Kidney glomerular epithelial cell (primary cell): ENCODE measurements at places on chromosomes 13 and 19.

GRCh38 chr19:2239771-2240770 lies 3.4 kb downstream of the SF3A2 start:
- DNase-seq, result no peak

DNA sequence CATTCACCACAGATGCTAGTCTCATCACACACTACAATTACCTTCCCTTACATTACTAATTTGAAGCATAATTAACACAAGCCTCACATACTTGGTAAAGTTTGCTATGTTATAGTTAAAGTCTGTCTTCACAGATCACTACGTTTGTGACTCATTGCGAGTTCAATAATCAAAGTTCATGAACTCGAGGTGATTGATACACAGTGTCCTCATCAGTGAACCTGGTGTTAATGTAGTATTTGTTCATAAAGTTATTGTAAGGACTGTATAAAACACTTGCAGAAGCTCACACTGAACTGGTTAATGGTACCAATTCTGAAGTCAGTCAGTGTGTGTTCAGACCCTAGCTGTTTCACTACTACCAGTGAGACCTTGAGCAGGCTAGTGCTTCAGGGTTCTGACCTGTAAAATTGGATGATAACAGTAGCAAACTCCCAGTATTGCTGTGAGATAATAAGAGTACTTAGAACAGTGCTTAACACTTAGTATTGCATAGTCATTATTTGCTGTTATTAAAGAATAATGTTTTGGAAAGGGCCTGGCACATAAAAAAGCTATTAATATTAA lies 313.3 kb downstream of the LIG4 start:
- no peak for DNase-seq

- peak; percentile 93 for DNase-seq
These were observed 107.2 kb downstream of the CACNA1A start for GRCh38 chr19:13398780-13399726.

GRCh38 chr19:22052644-22053013 lies 345 bp downstream of the ZNF257 start:
- no peak for DNase-seq

GRCh38 chr19:14474827-14475226 lies 327 bp downstream of the PTGER1 start:
- DNase-seq, result no peak

GRCh38 chr13:74077792-74078191 lies 56.4 kb downstream of the KLF12 start:
- DNase-seq, result no peak

GRCh38 chr13:23021906-23022305 lies 158.9 kb upstream of the SGCG start:
- no peak for DNase-seq

DNA sequence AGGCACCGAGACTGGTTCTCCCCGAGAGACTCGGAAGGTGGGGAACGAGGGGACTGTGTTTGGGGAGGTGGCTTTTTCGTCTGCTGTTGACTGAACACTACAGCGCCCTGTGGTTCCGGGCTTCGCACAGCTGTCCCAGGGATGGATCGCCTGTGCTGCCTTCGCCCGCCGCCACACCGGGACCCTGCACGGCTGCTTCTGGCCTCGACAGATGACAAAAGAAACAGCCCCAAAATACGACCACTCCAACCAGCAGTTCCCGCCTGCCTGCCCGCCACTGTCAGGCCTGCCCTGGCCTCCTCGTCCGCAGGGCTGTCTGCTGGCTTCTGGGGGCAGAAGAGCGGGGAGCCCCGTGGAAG lies 13.3 kb upstream of the GNA15 start:
- DNase-seq, result no peak

GRCh38 chr13:91086936-91087716 lies 260.4 kb upstream of the MIR17HG start:
- no peak for DNase-seq

- peak; percentile 41 for DNase-seq
These were observed 73.9 kb upstream of the GPR183 start for GRCh38 chr13:99380921-99381645.

GRCh38 chr19:55308281-55308680 lies 16.9 kb downstream of the TMEM150B start:
- DNase-seq, result no peak

GRCh38 chr19:19403373-19403901 lies 2.0 kb upstream of the GATAD2A start:
- peak; percentile 18 for DNase-seq

- no peak for DNase-seq
These were observed 47.8 kb downstream of the COL4A2 start for GRCh38 chr13:110354715-110355473.

GRCh38 chr19:3683405-3684053 lies 16.7 kb downstream of the PIP5K1C start:
- DNase-seq, result peak; percentile 80

GRCh38 chr13:36193151-36193855 lies 21.1 kb downstream of the SOHLH2 start:
- DNase-seq, result peak; percentile 34

GRCh38 chr19:44817725-44818465 lies 9.0 kb downstream of the BCAM start:
- DNase-seq, result no peak

DNA sequence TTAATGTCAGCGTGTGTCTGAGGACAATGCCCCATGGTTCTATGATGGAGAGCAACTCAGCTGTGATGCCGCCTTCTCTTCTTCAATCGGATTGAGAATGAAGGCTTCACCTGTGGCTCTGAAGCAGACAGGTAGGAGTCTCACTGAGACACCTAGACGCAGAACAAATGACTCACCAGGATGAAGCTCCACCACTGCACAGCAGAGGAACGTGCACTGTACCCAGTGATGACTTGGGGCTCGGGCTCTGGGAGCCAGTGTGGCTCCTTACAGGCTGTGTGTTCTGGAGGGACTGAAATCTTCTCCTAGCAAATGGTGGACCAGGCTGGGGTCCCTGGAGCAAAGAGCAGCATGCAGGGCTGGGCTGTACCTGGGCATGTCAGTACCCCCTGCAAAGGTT lies 44.0 kb downstream of the CCDC70 start:
- DNase-seq, result no peak

DNA sequence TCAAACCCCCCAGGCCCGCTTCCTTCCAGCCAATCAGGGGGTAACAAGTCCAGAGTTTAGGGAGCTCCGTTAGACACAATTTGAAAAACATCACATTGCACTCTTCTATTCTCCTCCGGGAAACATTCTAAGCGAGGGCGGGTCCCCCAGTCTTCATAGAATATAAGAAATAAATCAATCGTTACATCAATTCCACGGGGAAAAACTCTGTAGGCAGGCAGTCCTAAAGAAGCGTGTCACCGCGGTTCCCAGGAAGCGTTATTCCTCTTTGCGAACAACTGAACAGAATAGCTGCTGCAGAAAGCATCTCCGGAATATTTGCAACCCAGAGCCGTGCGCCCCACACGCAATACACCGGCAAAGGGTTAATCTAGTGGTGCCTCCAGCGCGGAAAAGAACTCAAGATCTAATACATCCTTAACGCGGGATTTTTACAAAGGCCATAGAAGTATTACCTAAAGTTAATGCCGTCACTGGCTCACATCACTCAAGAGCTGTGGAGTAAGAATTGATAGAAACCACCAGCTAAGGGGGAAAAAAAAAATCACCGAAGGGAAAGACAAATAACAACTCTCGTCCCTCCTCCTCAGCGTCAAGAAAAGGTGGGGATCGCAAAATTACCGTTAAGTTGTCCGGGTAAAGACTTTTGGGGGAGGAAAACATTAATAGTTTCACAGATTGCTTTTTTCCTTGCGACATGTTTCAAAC lies 65.1 kb downstream of the KCNRG start:
- peak; percentile 71 for DNase-seq

- DNase-seq, result no peak
These were observed 77.0 kb upstream of the PEG3 start for GRCh38 chr19:56917529-56917928.

GRCh38 chr19:45889210-45889885 lies 3.4 kb upstream of the IRF2BP1 start:
- no peak for DNase-seq

DNA sequence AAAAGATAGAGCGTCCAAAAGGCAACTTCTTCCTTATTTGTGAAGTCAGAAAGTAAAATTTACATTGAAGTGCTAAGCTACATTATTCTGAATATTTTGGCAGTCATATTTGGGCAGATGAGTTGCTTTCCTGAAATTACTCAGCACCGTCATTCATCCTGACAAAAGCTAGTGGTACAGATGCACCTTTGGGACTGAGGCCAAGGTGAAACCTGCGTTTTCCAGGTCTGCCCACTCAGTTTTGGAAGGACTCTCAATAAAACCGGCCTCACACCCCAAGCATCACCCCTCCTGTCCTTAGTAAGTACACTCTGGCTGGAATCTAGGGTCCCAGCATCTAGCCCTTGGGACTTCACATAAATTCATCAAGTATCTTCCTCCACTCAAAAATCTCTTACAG lies 187.5 kb downstream of the TM9SF2 start:
- no peak for DNase-seq

GRCh38 chr13:99277629-99278028 lies 19.4 kb upstream of the GPR18 start:
- no peak for DNase-seq

DNA sequence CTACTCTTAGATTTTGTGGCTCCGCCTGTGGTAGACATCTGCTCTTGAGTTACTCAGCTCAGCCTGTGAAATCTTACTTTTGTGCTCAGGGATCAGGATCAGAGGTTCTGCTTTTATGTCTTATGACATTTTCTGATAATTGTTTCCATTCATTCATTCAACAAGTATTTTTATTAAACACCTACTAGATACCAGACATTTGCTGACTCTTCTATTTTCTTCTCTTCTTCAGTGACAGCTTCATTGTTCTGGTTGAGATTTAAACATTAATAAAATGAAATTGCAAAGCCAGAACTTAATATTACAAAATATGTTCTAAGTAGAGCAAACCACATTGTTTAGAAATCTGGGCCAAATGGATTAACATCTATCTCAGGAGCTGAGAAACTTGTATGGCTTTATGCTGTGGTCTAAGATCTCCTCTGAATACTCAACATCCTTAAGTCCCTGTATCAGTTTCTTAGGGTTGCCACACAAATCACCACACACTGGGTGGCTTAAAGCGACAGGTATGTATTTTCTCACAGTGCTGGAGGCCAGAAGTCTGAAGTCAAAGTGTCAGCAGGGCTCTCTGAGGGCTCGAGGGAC lies 15.8 kb upstream of the MICU2 start:
- no peak for DNase-seq

DNA sequence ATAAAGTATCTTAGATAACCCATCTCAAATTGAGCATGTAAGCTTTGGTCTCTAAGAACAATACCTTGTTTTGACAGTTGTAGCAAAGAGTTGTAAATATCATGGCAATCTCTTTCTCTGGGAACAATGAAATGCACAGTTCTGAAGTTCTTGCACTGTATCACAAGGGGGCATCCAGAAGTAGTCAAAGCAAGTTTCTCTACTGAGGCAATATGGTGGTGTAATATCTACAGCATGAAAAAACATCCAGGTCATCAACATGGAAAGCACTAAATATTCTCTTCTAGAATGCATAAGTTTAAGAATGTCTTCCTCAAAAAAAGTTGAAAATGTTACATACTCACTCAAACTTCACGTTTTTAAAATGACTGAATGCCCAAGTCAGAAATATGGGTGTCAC lies 19.6 kb downstream of the MTMR6 start:
- DNase-seq, result no peak

- peak; percentile 29 for DNase-seq
These were observed 547.7 kb upstream of the SLITRK1 start for GRCh38 chr13:84430015-84430414.

DNA sequence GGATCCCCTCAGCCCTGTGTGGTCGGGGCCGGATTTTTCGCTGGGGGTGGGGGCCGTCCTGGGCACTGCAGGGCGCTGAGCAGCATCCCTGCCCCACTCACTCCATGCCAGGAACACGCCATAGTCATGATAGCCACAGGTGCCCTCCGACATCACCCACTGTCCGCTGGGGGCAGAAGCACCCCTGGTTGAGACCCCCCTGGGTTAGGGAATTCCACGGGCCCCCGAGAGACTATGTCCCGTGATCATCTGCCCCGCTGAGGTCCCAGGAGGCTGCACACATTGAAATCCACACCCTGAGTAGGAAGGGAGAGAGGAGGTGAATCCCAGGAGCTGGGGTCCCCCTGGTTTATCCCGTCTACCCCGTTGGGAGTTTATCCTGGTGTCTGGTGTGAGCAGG lies 16.2 kb downstream of the NCLN start:
- no peak for DNase-seq

GRCh38 chr13:79455331-79455730 lies 25.6 kb upstream of the NDFIP2 start:
- DNase-seq, result no peak

DNA sequence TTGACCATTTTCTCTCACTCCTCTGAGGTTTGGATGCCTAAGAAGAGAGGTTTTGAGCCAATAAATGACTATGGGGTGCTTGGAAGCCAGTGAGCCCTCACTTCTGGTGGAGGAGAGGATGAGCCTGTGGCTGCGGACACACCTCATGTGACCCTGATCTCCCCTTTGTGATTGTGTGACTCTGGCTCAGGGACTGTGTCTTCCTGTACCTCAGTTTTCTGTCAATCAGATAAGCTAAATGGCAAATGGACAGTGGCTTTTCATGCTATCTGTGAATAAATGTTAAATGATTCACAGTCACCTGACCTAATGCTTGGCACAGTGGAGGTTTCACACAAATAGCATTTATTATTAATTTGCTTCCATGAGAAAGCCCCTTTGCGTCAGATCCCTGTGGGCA lies 2.7 kb downstream of the PSG8 start:
- no peak for DNase-seq

- DNase-seq, result no peak
These were observed 18.4 kb downstream of the C2CD4C start for GRCh38 chr19:390386-391206.

GRCh38 chr19:12984683-12985048 lies 10.6 kb upstream of the NFIX start:
- no peak for DNase-seq

DNA sequence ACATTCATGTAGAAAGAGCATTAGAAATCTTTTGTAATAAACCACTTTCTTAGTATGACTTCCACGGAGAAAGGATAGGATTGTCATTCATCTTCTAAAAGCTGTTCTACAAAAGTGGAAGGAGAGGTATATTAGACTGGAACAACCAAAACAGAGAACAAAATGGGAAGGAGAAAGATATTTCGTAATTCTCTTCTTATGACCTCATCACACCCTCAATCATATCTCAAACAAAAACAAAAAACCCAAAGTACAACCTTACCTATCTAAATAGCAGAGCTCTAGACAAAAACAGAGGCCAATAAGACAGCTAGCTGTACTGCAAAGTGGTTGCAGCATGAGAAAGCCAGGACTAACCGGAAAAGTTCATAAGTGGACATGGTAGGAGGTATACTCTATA lies 46.3 kb downstream of the DACH1 start:
- DNase-seq, result no peak

DNA sequence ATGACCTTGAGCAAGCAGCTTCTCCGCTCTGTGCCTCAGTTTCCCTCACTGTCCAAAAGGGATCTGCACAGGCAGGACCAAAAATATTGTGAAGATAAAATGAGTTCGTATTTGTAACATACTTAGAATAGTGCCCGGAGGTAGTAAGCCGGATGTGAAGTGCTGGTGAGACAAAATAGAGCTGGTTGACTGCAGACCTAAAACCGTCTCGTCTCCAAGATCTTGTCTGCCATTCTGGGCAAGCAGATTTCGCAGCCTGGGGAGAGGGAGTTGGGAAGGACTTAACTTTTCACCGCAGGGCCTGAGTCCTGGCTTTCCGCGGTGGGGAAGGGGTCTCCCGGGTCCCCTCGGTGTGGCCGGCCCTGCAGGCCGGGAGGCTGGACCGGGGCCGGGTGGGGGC lies 8.2 kb upstream of the BBC3 start:
- DNase-seq, result no peak

GRCh38 chr19:44553478-44554171 lies 24.1 kb upstream of the CEACAM20 start:
- DNase-seq, result no peak
